ENCODE measurements at places on chromosomes 1 and 21.

DNA sequence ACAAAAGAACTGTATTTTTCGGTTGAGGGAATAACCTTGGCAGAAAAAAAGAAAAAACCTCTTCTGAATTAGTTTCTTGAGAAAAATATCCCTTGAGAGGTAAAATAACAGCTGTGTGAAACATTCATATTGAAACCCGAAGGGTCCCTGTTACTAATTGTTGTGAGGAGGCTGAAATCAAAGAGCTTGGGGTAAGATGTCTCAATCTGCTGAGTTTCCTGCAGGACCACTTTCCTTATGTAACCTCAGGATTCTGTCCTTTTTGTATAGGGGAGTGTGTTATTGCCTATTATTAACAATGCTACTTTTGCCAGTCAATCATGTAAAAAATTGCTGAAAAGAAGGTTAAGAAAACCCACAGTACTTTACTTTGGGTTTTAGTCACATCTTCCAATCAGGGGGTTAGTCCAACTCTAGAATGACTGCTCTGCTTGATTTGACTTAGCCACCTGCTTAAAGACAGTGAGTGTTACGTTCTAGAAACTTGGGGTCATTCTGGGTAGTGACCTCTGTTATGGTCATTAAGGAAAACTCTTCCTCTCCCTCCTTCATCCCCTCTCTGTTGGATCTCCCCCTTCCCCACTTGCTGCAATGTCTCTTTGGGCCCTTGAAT is 138.8 kb downstream of the GIPC2 start:
- DNase-seq = no peak

DNA sequence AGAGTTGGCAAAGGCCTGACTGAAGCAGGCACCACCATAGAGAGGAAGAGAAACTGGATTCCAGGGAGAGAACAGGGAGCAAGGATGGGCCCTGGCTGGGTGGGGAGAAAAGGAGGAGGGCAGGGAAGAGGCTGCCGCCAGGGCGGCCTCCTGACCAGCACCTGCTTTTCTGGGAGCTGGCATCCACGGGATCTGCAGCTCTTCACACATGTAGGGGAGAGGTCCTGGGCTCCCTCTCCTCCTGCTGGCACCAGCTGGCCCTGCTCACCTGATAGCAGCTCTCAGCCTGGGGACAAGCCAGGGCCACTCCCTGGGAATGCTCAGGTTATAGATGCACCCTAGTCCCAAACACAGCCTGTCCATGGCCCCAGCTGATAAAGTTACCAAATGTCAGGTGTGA is 39.9 kb downstream of the TEX35 start:
- no peak for DNase-seq

DNA sequence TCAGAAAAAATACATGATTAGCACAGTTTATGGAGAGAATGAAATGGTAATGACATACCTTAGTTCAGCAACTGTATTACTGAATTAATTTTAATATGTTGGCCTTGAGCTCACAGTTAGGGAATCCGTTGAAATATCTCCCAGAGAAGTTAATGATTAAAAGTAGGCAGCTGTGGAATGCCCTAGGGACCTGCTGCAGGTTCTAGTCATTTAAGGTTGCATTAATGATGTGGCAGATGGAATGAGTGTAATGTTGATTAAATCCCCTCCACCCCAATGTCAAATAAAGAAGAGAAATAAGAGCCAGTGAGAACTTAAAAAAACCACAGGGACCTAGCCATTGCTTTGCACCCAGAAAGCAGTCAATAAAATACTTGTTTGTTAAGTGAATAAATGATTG is 40.3 kb upstream of the TRIM45 start:
- DNase-seq = no peak

DNA sequence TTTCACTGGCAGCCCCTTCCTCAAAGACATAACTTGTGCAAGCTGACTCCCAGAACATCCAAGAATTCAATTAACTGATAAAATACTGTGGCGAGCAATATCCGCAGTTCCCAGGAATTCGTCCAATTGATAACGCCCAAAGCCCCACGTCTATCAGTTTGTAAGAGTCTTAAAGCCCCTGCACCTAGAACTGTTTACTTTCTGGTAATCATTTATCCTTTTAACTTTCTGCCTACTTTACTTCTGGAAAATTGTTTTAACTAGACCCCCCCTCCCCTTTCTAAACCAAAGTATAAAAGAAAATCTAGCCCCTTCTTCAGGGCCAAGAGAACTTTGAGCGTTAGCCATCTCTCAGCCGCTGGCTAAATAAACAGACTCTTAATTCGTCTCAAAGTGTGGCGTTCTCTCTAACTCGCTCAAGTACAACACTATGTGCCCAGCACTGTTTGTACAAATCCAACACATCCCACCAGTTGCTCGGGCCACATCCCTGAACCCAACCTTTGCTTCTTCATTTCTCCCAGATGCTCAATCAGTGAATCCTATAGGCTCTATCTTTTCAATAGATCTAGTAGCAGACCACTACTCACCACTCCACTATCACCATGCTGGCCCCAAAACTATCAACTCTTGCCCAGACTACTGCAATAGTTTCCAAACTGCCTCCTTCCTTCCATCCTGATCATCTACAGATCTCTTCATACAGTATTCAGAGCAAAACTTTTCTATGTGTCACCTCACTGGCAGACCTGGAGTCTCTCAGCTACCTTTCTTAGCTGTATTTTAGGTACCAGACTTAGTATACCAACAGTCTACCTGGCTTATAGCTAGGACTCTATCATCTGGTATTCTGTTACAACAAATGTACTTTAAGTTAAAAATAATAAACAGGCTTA is 3.3 kb upstream of the CHD1L start:
- no peak for DNase-seq

DNA sequence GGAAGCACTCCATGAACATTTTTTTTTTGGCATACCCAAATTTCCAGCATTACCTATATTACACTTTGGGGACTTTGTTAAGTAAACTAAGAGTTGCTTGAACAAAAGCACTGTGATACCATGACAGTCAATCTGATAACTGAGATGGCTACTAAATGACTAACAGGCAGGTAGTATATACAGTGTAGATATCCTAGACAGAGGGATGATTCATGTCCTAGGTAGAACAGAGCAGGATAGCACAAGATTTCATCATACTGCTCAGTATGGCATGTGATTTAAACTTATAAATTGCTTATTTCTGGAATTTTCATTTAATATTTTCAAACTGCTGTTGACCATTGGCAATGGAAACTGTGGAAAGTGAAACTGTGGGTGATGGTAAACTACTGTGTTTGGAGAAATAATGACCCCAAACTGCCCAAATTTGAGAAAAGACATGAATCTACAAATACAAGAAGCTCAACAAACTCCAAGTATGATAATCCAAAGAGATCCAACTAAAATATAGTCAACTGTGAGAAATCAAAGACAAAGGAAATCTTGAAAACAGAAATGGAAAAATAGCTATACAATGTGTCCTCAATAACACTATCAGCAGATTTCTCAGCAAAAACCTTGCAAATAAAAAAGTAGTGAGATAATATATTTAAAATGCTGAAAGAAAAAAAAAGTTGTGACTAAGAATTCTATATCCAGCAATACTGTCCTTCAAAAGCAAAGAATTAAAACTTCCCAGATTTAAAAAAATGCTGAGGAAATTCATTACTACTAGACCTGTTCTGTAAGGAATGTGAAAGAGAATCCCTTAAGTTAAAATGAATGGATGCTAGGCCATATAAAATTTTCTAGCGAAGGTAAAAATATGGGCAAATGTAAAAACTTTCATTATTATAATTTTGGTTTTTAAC is 410.4 kb downstream of the DUSP10 start:
- no peak for DNase-seq

All from D721Med (cell line).